ENCODE measurements at places on chromosomes 4 and X.
A peak's percentile ranks its signal among the peaks of the same experiment; 100 is the strongest.

- no peak for DNase-seq
These were observed 71.3 kb upstream of the SPRY1 start for GRCh38 chr4:123325241-123325681.

DNA sequence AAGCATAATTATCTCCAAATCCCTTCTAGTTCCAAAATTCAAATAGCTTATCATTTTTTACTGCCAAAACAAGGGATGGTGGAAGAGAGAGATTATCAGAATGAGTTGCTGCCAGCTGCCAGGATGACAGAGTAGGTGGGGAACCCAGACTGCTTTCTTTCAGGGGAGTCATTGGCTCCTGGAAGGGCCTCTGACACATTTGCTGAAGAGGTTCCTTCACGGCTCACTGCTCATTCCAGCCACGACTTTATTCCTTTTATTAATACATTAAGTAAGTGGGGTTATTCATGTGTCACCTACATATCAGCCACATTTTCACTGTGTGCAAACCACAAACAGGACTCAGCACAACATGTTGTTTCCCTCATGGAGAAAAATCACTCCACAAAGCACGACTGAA is 12.7 kb upstream of the SMIM43 start:
- DNase-seq: no peak

DNA sequence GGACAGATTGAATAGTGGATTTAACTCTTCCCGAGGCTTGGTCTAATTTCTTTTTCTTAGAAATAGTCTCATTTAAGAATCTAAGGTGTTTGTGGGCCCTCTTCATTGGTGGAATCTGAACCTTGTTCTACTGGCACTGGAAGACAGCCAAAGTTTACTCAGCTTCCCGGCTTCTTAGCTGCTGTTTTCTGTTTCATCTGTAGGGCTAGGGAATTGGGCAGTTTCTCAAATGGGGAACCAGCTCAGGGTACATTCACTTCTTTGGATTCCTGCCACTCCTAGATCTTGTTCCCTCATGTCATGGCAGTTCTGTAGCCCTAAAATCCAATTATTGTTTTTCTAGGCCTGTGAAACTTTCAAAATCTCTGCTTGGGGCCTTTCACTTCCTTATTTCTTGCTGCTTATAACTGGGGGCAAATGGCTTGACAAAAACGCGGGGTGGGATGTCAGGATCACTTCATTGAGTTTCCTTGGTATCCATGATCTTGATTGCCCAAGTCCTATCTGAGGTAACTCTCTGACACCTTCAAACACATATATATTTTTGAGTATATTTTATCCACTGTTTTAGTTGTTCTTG is 985.0 kb downstream of the C4orf33 start:
- DNase-seq: no peak

DNA sequence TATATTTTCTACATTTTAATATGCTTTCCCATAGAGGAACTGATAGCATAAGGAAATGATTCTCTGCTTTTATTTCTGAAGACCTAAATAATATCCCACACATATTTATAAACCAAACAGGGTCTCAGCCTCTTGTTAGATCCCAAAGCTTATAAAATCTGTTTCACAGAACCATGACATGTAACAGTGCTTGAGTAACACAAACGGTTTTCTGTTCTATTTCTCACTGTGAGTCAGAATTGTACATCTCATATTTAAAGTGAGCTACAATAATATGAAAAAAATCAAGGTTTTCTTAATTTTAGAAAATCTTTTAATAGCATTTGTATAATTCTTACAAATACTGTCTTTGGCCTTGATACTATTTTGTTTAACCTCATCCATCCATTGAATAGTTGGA is 51.2 kb downstream of the NR3C2 start:
- DNase-seq: no peak

- no peak for DNase-seq
These were observed 115.1 kb downstream of the CPEB2 start for GRCh38 chr4:15117270-15117946.

GRCh38 chr4:33467291-33467690 is 2747.1 kb downstream of the PCDH7 start:
- DNase-seq: no peak

DNA sequence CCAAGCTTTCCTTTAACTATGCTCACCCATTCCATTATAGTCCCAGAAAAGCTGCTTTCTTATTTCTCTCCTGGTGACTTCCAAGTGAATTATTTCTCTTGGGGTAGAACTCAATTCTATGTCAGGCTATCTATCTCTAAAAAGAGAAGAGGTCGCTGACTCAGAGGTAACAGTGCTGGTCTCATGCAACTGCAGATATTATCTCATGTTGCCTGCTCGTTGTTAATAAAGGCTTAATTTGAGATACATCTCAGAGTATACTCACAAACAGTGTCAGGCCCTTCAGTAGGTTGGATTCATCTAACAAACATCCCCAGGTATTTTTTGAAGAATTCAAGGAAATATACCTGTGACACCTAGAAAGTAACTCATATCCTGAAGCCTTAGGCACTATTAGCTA is 2.7 kb downstream of the TMEM154 start:
- DNase-seq: no peak

GRCh38 chr4:81648576-81649275 is 177.0 kb upstream of the RASGEF1B start:
- peak; percentile 66 for DNase-seq

DNA sequence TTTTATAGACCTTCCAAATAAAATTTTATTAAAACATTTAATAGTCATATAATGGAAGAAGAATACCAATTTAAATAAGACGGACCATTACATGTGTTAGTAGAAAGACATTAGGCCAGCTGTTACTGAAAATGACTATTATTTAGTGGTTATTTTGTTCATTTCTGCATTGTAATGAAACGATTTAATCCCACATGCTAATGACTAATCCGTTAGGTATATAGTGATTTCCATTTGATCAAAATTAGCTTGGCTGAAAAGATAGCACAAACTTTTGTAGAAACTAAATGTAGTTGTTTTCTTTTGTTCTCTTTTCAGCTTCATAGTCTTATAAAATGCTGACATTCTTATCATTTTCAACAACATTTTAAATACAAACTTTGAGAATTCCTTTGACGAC is 556.1 kb upstream of the TENM3 start:
- no peak for DNase-seq

DNA sequence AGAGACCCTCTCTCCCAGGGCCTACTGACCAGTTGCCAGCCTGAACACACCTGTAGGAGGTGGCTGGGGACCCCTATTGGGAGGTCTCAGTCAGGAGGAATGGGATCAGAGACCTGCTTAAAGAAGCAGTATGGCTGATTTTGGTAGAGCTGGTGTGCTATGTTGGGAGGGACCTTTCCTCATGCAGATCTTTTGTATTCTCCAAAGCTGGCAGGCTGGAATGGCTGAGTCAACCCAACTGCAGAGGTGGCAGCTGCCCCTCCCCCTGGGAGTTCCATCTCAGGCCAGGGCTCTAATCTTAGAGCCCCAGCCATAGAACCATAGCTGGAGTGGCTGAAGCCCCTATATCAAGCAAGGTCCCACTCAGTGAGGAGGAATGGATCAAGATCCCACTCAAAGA is 279.3 kb upstream of the BMP3 start:
- no peak for DNase-seq

- DNase-seq: no peak
These were observed 765.4 kb upstream of the PCDH10 start for GRCh38 chr4:132383571-132384199.

- no peak for DNase-seq
These were observed 12.5 kb upstream of the RAB28 start for GRCh38 chr4:13496605-13497004.

DNA sequence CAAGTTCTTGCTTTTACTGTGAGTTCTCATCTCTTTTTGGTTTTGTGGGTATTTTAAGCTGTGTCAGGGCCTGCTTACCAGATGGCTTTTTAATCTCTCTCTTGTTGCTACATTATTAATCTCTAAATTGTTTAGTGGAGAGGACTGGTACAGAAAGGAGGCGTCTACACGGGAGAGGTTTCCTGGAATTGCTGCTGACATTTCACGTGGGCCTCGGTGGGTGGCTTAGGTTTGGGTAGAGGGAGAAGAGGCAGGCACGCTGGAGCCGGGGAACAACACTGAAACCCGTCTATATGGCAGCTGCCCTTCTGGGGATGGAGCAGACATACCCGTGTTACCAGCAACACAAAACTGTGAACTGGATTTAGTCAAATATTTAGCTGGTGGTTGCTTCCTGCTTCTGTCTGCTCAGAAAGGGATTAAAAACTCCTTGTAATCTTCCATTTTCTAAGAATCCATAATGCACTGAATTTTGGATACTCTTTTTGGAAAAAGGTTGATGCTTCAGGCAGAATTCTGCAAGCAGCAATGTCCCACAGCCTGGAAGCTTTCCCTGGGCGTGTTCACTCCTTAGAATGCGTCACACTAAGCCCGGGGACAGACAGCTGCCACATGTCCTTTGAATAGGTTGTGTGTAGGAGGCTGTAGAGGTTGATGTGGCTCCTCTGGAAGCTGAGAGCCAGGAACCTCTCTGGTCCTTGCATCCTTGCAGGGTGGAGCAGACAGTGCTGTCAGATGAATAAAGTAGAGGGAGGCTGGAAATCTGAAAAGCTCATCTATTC is 199.8 kb upstream of the GATB start:
- DNase-seq: no peak

DNA sequence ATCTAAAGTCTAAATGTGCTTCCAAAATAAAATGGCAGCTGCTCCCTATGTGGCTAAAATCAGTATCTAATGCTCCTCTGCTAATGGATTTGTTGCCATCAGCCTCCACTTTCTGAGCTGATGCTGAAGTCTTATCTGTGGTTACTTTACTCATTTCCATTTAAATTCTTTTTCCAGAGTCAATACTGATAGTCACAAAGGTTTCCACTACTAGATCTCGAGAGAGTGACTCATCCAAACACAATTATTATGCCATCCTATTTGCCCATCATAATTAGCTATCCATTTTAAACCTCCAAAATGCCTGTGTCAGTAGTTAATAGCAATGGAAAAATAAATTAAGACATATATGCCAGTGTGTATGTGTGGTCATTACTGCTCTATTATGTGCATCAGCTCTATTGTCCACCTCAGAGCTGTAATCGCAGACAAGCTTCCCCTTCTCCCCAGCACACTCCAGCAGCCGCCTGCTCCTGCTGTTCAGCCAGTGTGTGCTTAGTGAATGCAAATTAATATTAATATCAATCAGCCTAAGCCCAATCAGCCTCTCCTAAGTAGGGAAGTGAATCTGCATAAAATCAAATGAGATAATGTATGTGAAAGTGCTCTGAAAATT is 199.8 kb upstream of the ZIC3 start:
- no peak for DNase-seq

DNA sequence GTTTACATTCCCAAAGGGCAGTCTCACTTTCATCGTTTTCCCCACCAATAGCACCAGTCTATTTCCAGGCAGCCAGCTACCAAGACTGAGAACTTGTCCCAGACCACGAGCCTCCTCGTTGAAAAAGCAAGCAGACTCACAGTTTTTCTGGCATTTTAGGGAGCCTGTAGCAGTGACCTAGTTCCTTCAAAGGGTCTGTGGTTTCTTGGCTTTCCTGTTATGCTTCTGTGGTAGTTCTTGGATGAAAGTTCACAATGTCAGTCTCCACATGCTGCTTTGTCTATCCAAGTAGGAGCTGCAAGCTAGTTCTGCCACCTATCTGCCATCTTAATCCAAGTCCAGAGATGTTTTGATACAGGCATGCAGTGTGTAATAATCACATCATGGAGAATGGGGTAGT is 151.6 kb upstream of the ZC4H2 start:
- DNase-seq: no peak

DNA sequence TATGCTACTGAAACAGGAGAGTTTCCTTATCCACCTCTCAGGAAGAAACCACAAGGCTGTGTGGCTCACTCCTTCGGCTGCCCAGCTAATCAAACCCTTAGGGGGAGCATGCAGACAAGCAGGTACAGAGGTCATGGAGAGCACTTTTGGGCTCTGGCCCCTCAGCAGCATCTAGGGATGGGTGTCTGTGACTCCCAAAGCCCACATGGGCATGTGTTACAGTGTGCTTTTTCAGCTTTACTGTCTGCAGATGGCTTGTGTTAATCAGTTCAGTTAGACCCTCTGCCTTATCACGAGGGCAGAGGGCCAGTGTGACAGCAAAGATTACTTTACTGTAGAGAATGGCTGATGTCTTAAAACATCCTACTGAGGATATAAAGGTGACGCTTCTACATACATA is 447.4 kb downstream of the PCDH10 start:
- DNase-seq: no peak

GRCh38 chr4:98481167-98481566 is 177.2 kb downstream of the TSPAN5 start:
- no peak for DNase-seq

DNA sequence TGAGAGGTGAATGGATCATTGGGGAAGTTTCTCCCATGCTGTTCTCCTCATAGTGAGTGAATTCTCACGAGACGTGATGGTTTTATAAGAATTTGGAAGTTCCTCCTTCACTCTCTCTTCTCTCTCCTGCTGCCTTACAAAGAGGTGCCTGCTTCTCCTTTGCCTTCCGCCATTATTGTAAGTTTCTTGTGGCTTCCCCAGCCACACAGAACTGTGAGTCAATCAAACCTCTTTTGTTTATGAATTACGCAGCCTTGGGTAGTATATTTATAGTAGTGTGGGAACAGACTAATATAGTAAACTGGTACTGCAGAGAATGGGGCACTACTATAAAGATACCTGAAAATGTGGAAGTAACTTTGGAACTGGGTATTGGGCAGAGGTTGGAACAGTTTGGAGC is 7.8 kb upstream of the CTAG2 start:
- no peak for DNase-seq

DNA sequence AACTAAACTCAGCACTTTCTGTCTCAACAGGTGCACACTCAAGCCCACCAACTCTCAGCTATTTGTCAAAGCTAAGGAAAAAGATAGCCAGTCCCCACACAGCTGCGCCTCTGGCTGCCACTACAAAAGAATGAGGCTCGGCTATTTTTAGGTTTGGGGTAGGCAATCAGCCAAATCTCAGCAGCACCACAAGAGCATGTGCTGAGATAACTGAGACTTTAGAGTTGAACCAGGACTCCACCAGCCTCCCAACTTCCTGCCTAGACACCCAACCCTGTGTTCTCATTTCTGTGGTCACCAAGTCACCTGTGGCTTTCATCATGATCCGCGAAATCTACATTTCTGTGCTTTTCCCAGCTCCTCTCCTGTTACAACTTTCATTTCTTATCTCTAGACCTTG is 28.0 kb downstream of the DMD start:
- no peak for DNase-seq

GRCh38 chr4:67885762-67886161 is 2.0 kb upstream of the TMPRSS11D start:
- DNase-seq: no peak

GRCh38 chrX:41265615-41266014 is 68.3 kb upstream of the DDX3X start:
- DNase-seq: peak; percentile 27

DNA sequence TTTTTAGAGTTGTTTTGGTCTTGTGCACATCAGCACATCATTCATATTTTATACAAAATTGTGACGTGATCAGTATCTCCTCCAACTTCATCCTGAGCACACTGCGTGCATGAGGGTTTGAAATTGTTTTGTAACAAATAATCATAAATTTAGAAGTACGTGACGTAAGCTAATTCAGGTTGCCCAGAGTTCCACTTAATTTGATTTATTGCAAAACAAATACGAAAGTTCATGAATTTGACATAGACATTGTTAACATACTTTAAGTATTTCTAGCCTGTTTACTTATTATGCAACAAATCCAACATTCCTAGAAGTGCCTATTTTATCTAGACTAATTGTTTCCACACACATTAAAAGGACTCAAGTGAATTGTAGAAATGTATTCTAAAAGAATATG is 48.3 kb downstream of the MAP7D3 start:
- no peak for DNase-seq

Data from natural killer cell (primary cell).